ENCODE measurements at places on chromosomes 5 and 9.

GRCh38 chr5:17497446-17497845 lies 585 bp upstream of the TAF11L2 start:
- no peak for DNase-seq

DNA sequence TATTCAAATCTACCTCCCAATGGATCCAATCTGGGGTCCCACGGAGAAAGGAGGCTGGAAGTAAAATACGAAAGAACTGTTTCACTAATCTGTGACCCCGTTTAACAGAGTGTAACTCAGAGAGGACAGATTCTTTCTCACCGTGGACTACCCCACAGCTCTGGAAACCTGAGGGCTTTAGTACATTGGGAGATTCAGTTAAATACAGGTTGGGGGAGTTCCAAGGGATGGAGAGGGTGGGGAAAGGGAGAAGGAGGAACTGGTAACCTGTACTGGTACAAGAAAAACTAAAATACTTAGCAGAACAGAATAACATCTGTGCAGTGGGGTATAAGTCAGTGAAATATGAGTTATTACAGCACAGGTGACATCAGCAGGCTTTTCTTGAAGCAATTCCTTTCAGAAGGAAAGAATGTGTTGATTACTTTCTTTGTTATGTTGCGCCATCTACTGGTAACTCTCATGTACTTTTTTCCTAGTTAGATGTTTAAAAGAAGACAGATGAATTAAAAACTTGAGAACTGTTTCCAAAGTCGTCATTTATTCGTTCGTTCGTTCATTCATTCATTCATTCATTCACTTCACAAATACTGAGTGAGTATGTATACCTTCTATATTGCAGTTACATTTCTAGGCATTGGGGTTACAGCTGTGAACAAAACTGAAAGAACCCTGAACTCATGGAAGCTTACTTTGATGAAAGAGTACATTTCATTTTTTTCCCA lies 30.0 kb upstream of the STOM start:
- peak; percentile 37 for DNase-seq

DNA sequence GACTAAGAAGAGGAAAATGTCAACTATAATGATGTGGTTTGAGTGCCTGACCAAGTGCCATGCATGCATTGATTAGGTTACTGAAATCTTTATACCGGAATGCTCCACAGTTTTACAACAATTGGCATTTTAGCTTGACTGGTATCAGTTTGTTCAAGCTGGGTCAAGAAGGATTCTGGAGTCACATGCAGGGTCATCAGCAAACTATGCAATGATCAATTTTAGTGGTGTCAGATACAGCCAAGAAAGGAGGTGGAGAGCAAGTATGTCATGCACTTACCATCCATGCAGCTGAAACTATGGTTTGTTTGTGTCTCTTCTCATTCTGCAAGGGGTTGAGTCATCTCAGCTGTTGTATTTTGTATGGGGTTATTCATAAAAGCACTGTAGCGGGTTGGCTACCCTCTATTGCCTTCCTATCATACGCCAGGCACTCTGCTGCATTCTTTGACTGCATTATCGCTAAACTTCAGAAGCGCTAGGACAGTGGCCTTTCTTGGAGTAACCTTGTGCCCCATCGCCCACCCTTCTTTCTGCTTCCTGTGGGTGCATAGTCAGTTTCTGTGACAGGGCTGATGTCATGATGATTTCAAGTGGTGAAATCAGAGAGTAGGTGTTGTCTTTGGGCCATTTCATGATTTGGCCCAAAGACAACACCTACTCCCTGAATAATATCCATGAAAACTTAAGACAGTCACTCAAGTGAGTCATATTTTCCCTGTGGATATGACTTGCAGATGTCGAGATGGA lies 145.4 kb downstream of the MTX3 start:
- DNase-seq = no peak

- no peak for DNase-seq
These were observed 42.7 kb upstream of the ANGPTL2 start for GRCh38 chr9:127165116-127165515.

DNA sequence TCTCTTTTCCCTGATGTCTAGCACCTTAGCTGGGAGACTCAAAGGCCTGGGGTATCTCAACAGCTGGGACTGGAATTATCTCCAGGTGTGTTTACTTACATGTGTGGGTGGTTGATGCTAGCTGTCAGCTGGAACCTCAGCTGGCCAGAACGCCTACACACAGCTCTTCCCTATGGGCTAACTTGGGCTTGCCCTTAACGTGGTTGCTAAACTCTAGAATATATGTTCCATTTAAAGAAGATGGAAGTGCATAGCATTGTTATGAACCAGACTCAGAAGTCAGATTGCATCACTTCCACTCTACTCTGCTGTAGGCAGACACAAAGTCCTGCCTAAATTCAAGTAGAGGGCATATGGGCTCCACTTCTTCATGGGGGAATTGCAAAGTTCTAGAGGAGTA lies 29.3 kb downstream of the SGCD start:
- DNase-seq = no peak

DNA sequence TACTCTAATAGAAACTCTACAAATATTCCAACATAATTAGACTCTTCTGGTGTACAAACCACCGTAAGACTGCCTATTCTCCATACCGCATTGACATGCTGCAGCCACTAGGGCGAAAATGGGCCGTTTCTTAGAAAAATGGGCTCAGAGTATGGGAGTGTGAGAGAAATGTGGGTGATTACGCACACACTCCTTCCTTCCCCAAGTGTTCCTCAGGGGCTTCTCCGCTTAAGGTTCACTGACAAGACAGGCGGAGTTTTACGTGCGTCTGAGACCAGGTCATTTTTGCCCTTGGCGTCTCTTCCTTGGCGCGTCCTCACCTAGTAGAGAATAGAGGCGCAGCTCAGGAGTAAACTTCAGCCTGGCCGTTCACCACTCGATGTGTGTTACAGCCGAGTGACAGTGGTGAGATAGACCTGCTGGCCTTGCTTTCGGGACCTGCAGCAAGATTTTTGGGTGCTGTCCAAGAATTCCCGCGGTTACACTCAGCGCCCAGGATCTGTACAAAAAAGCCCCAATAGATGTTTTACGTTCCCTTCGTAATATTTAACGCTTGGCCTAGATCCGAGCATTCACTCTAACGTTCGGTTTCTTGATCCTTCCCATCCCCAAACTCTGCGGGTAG lies 1.8 kb upstream of the NTRK2 start:
- peak; percentile 33 for DNase-seq

DNA sequence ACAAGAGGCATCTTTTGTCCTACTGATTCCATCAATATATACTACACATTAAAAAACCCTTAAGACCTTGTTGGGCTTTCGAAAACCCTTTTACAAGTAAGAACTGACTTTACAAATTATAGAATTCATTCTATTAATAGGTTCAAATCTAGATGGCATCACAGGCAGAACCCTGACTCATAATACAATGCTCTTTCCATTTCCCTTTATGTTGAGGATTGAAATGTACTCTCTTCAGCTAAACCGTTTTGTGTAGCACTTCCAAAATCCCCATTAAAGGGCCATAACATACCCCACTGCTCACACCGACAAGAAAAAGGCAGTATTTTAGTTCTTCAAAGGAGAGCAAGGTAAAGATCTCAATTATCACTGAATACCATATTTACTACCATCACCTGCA lies 11.2 kb downstream of the CSNK1A1 start:
- DNase-seq = no peak

GRCh38 chr5:142079306-142079721 lies 29.3 kb upstream of the NDFIP1 start:
- DNase-seq = no peak

DNA sequence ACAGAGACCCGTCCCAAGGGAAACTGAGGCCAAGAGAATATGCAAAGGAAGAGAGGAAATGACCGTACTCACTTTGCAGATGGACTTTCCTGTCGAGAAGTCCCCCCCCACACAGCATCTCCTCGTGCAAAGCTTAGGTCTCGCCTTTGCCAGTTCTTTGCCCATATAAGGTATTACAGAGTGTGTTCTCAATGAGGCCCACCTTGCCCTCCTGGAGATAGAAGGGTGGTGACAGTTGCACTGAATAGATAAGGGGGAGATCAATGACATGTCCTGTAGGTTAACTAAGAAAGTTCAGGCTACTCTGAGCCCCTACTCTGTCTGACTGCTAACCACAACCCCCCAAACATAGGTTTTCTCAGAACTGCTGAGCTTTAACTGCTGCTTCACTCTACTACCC lies 68.2 kb upstream of the SPTLC1 start:
- DNase-seq = no peak

DNA sequence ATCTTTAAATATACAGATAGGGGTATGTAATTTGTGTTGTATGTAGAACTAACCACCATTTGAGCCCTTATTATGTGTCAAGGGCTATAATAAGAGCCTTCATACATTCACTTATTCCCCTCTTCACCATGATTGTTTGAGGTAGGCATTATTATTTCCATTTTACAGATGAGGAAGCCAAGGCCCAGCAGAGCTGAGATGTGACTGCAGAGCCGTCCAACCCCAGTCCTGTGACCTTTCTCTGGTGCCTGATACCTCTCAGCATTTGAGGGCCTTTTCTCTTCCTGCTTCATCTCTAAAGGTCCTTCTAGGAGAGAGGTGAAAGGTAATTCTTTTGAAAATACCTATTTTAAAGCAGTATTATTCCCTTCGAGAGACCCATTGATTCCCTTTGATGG lies 37.3 kb downstream of the PIP5K1B start:
- no peak for DNase-seq

- DNase-seq = no peak
These were observed 74.5 kb upstream of the WWC1 start for GRCh38 chr5:168216989-168217388.

- DNase-seq = no peak
These were observed 45.2 kb upstream of the FCN2 start for GRCh38 chr9:134835448-134835847.

DNA sequence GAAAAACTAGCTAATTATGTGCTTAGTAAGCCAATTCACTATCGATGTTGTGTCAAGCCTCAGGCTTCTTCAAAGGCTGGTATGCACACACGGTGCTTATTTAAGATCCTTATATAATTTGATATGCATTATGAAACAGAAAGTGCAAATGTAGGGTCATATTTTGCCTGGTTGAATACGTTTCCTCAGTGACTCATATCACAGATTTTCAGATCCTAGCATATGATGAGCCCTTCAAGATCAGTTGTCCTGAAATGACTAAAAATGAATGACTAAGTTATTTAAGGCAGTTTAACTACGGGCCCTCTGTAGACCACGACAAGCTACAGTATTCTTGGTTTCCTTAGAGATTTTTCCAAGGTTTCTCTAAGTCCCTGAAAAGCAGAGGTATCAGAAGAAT lies 778.3 kb downstream of the PRELID2 start:
- no peak for DNase-seq

DNA sequence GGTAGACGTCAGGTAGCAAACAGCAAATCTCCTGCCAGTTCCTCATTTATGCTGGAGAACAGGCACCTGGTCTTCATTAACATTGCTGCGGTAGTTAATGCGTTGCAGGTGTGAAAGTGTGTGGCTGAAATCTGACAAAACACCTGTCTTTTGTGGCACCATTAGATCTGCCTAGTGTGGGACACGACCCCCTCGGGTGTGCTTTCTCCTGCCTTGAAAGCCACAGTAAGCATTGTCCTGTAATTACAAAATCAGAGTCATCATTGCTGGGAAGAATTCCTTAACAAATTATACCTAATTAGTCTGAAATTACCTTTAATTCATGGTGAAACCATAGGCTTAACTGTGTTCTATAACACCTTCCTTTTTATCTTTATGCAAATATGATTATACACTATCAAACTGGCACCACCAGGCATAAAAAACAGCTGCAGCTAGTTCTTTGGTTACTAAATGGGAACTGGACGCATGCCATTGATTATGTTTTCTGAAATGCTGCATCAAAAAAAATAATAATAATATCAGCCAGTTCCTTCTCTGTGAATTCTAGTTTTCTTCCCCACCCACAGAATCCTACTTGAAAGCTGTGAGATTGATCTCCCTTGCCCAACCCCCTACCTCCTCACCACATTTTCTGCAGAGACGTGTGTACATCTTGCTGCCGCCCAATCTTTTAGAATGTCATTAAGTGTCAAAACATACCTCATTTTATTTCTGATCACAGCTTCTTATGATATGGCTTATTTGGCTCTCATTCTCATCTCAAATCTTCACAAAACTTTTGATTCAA lies 374.0 kb downstream of the NFIB start:
- no peak for DNase-seq

DNA sequence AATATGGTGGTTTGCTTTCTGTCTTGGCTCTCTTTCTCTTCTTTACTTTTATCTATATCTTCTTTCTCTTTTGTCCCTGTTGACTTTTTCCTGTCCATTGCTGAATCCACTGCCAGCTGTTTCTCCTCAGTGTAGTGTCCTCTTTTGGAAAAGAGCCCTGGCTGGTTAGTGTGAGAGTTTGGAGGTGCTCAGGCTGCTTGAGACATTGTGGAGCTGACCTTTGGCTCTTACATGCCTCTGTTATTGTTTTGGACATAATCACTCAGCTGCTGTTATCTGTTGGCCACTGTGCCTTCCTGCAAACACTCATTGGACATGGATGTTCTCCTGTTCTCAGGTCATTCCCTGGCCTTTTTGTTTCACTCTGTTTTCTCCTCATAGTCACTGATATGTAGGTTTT lies 295.4 kb upstream of the RIOK2 start:
- DNase-seq = no peak

- DNase-seq = no peak
These were observed 616.2 kb downstream of the DNAH5 start for GRCh38 chr5:13328316-13328715.

DNA sequence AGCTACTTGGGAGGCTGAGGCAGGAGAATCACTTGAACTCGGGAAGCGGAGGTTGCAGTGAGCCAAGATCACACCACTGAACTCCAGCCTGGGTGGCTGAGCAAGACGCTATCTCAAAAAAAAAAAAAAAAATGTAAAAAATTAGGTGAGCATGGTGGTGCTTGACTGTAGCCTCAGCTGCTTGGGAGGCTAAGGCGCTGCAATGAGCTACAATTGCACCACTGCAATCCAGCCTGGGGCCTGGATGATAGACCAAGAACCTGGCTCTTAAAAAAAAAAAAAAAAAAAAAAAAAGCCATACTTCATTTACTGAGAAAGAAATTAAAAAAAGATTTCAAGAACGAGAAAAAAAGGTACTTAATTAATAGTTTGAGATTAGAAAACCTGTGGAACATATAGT lies 62.1 kb downstream of the SVEP1 start:
- no peak for DNase-seq

GRCh38 chr9:31153250-31153840 lies 1231.1 kb upstream of the ACO1 start:
- no peak for DNase-seq

DNA sequence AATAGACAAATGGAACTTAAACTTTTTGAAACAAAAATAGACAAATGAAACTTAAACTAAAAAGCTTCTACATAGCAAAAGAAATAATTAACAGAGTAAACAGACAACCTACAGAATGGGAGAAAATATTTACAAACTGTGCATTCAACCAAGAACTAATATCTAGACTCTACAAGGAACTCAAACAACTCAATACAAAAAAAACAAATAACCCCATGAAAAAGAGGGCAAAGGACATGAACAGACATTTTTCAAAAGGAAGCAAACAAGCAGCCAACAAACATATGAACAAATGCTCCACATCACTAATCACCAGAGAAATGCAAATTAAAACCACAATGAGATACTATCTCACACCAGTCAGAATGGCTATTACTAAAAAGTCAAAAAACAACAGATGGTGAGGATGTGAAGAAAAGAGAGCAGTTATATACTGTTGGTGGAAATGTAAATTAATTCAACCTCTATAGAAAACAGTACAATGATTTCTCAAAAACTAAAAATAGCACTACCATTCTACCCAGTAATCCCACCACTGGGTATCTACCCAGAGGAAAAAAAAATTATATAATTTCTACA lies 170.8 kb upstream of the RGMB start:
- DNase-seq = no peak
